ENCODE measurements at places on chromosomes 6 and 20.
A peak's percentile ranks its signal among the peaks of the same experiment; 100 is the strongest.

DNA sequence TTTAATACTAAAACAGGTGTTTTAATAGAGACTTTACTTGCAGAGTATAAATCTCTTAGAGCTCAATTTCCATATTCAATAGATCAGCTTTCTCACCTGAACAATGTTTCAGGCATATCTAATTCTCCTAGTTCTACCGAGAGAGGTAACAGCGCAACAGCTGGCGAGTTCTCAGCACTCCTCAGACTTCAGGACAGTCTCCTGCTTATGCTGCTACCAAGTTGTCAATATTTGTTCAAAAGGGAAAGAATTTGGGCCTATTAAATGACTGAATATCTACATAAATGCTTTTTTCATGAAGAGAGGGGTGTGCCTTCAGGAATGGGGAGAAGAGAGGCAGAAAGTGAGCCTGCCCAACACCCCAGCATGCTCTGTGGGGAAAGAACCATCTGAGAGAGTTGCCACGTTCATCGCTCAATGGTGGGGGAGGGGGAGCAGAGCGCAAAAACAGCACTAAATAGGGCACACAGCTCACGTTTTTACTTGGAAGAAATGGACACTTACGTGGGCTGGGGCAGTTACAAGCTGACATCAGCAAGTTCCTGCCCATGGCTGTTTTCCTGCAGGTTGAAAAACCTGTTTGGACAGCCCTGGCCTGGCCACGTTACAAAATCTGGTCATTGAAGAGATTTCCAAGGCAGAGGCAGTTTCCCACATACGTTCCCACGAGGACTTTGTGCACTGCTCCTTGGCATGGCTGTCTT, 38.0 kb downstream of the EZR start:
- H3K27ac ChIP-seq = no peak overlapping the region
- H3K36me3 ChIP-seq = peaks cover 55% of the 10 kb centered on the region
- H3K27me3 ChIP-seq = no peaks in the 10 kb centered on the region
- no peak overlapping the region for H3K4me3 ChIP-seq
- DNase-seq = no peak
- H3K4me1 ChIP-seq = peaks cover 27% of the 10 kb centered on the region

DNA sequence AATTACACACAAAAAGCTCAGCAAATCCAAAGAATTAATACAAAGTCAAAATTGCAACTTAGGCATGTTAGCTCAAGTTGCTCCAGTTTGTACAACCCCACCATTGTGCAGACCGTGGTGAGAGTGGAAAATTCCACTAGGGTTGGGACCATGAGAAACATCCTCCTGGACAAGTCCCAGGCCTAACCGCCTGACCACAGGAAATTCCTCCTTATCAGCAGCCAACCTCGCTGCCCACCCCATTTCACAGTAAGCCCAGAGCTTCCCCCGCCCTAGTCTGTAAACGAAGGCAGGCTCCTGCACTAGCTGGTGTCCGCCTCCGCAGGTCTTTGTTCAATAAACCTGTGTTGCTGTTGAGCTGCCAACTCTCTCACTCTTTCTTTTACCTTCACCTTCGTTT, 1023.3 kb downstream of the EYS start:
- H3K27ac ChIP-seq = no peak overlapping the region
- no peak overlapping the region for H3K4me3 ChIP-seq
- H3K27me3 ChIP-seq = no peaks in the 10 kb centered on the region
- no peaks in the 10 kb centered on the region for H3K36me3 ChIP-seq
- no peaks in the 10 kb centered on the region for H3K4me1 ChIP-seq

GRCh38 chr6:33678932-33679490, 32.5 kb downstream of the UQCC2 start:
- H3K4me1 ChIP-seq = peaks cover 2% of the 10 kb centered on the region
- no peak for DNase-seq
- no peaks in the 10 kb centered on the region for H3K27me3 ChIP-seq
- no peak overlapping the region for H3K4me3 ChIP-seq

GRCh38 chr6:40794586-40794985, 207.4 kb upstream of the LRFN2 start:
- no peak for DNase-seq
- peaks cover 4% of the 10 kb centered on the region for H3K4me1 ChIP-seq
- H3K27me3 ChIP-seq = no peaks in the 10 kb centered on the region

DNA sequence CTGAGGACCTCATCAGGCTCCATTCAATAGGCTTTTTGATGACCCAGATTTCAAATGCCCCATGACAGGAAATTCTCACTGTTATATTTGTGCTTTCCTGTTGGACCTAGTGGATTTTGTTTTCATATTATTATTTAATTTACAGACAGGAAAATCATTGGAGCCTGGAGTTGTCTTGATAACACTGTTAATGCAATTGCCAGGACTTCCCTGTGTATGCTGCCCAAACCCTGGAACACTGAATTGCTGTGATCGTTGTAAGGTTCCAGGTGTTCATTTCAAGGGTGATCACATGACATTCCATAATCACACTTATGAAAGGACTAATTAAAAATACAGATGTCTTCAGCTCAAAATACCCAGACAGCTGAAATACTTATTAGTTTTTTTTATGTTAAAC, 783.2 kb downstream of the DHX35 start:
- no peaks in the 10 kb centered on the region for H3K27me3 ChIP-seq
- H3K36me3 ChIP-seq = no peaks in the 10 kb centered on the region
- H3K4me3 ChIP-seq = no peak overlapping the region
- H3K27ac ChIP-seq = no peak overlapping the region

- H3K27me3 ChIP-seq = peaks cover 17% of the 10 kb centered on the region
- peak overlapping the region; percentile 51 for H3K4me3 ChIP-seq
- no peak overlapping the region for H3K27ac ChIP-seq
- peaks cover 18% of the 10 kb centered on the region for H3K4me1 ChIP-seq
Observed at GRCh38 chr20:63029358-63030121, 22.8 kb upstream of the BHLHE23 start.

- peaks cover 45% of the 10 kb centered on the region for H3K4me1 ChIP-seq
- DNase-seq = no peak
- no peaks in the 10 kb centered on the region for H3K27me3 ChIP-seq
Observed at GRCh38 chr20:32578840-32579390, 6.2 kb downstream of the NOL4L start.

DNA sequence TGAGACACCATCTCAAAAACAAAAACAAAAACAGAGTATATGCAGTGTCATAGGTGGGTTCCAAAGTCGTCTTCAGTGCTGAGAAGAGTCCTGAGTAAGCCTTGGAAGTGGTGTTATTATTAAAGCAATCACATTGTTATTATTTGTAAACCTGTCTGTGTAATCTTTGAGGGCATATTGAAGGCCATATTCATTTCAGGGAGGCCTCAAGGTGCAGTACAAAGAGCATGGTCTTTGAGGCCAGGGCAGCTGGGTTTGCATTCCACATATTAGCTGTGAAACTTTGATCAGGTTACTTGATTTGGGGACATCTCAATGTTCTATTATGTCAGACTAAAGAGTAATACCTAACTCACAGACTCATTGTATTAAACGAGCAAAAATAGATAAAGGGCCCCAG, 139.3 kb upstream of the SOX4 start:
- no peak for DNase-seq
- no peaks in the 10 kb centered on the region for H3K4me1 ChIP-seq
- no peaks in the 10 kb centered on the region for H3K27me3 ChIP-seq
- no peak overlapping the region for H3K4me3 ChIP-seq
- H3K36me3 ChIP-seq = no peaks in the 10 kb centered on the region
- no peak overlapping the region for H3K27ac ChIP-seq

DNA sequence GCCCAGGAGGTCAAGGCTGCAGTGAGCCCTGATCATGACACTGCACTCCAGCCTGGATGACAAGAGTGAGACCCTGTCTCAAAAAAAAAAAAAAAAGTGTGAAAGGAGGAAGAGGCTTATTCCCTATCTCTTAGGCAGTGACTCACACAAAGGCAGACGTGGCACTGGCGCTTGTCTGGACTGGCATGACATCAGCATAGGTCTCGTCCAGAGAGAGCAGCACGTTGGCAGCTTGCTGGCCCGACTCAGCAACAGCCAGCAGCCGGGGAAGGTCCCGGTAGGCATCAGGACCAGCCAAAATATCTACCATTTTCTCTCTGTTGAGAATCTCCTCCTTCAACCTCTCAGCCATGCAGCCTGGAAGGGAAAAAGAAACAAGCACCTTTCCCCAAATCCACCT, 14.1 kb downstream of the CDK5RAP1 start:
- no peak for DNase-seq
- no peak overlapping the region for H3K4me3 ChIP-seq
- peaks cover 3% of the 10 kb centered on the region for H3K4me1 ChIP-seq
- no peak overlapping the region for H3K27ac ChIP-seq
- H3K36me3 ChIP-seq = peaks cover 19% of the 10 kb centered on the region

DNA sequence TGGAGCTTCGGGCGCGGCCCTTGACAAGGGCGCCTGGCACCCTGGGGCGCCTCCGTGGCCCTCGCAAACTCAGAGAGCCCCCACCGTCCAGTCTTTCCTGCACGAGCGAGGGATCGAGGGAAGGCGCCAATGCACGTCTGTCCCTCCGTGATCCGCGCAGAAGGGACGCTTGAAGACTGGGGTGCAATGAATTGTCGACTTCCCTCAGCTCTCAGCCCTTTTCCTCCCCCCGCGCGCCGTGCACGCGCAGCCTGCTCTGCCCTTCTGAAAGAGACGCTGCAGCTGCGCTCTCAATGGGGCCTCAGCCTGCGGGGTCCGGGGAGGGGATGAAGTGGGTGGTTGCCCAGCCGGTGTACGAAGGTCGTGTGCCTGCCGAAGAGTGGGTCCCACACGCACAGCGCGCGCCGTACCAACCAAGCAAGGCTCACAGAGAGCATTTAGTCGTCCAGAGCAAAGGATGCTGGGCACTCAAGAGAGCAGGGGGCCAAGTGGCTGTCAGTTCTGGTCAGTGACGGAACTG, 5.5 kb upstream of the SOX4 start:
- DNase-seq = peak; percentile 33
- no peak overlapping the region for H3K27ac ChIP-seq
- H3K4me1 ChIP-seq = peaks cover 7% of the 10 kb centered on the region
- H3K27me3 ChIP-seq = peaks cover 42% of the 10 kb centered on the region
- H3K4me3 ChIP-seq = peak overlapping the region; percentile 83

DNA sequence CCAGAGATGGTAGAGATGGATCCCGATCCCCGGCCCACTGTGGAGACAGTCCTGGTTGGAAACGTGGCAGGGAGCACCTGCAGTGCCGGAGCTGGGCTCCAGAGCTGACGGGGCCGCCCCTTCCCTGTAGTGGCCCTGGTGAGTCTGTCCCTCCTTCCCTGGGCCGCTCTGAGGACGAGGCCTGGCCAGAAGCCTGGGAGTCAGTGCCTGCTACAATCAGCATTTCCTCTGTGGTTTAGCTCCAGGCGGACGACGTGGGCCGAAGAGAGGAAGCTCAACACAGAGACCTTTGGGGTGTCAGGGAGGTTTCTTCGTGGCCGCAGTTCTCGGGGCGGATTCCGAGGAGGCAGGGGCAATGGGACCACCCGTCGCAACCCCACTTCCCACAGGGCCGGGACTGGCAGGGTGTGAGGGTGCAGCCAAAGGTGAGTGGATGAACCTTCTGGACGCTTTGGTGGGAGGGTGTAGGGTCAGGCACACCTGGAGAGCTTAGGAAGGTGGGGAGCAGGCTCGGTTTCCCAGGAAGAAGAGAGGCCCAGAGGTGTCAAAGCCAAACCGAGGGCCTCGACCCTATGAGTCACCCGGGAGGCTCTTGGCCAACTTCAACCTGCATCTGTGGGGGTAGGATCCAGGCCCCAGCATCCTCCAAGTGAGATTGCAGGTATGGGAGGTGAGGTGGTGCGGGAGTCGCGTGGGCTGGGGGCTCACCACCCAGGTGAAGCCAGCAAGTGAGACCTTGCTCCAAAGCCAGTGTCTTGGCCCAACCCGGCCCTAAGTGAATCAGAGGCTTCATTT, 9.9 kb downstream of the PSMA7 start:
- no peak overlapping the region for H3K4me3 ChIP-seq
- no peak for DNase-seq
- no peaks in the 10 kb centered on the region for H3K27me3 ChIP-seq
- no peak overlapping the region for H3K27ac ChIP-seq
- H3K36me3 ChIP-seq = peaks cover 46% of the 10 kb centered on the region

GRCh38 chr6:22896696-22897095, 327.3 kb downstream of the HDGFL1 start:
- DNase-seq = no peak
- no peaks in the 10 kb centered on the region for H3K27me3 ChIP-seq
- H3K4me1 ChIP-seq = no peaks in the 10 kb centered on the region
- H3K4me3 ChIP-seq = no peak overlapping the region

GRCh38 chr6:107668743-107669474, 155.2 kb downstream of the SCML4 start:
- no peak overlapping the region for H3K4me3 ChIP-seq
- peak; percentile 59 for DNase-seq
- H3K27ac ChIP-seq = peak overlapping the region; percentile 65

DNA sequence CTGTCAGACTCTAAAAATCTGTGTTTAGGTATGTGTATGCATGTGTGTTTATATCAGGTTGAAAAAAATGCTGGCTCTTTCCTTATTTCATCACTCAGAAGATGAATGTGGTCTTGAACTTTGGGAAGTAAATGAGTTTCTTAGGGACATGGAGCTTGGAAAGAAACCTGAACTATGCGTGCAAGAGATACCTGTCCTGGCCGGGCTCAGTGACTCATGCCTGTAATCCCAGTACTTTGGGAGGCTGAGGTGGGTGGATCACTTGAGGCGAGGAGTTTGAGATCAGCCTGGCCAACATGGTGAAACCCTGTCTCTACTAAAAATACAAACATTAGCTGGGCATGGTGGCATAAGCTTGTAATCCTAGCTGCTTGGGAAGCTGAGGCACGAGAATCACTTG, 4.4 kb upstream of the GLP1R start:
- peaks cover 50% of the 10 kb centered on the region for H3K27me3 ChIP-seq
- no peaks in the 10 kb centered on the region for H3K36me3 ChIP-seq
- H3K4me1 ChIP-seq = peaks cover 14% of the 10 kb centered on the region
- no peak overlapping the region for H3K27ac ChIP-seq

GRCh38 chr20:50136822-50137599, 16.5 kb downstream of the PEDS1 start:
- peaks cover 5% of the 10 kb centered on the region for H3K36me3 ChIP-seq
- peaks cover 17% of the 10 kb centered on the region for H3K4me1 ChIP-seq
- no peak overlapping the region for H3K4me3 ChIP-seq
- no peak for DNase-seq
- peak overlapping the region; percentile 16 for H3K27ac ChIP-seq
- no peaks in the 10 kb centered on the region for H3K27me3 ChIP-seq

- no peak overlapping the region for H3K4me3 ChIP-seq
- peaks cover 2% of the 10 kb centered on the region for H3K36me3 ChIP-seq
- H3K4me1 ChIP-seq = peaks cover 6% of the 10 kb centered on the region
- no peaks in the 10 kb centered on the region for H3K27me3 ChIP-seq
- no peak for DNase-seq
Observed at GRCh38 chr6:5855787-5856470, 150.8 kb downstream of the NRN1 start.

DNA sequence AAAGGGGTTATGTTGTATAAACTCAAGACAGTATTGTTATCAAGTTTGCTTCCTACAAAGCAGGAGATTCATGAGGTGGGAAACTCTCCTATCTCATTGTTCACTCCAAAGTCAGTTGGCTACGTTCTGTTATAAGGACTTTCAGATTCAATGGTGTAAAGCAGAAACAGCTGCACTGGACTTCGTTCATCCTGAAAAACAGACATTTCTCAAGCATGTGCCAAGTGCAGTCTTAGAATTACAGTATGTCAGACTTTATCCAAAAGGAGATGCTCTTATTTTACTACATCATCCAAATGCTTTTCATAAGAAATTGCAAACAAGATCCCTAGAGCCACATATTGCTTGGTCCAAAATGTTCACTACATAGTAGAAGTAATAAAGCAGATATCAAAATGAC, 14.9 kb downstream of the COL21A1 start:
- no peak overlapping the region for H3K27ac ChIP-seq
- no peak overlapping the region for H3K4me3 ChIP-seq
- no peaks in the 10 kb centered on the region for H3K4me1 ChIP-seq
- no peak for DNase-seq
- H3K27me3 ChIP-seq = no peaks in the 10 kb centered on the region
- H3K36me3 ChIP-seq = no peaks in the 10 kb centered on the region

GRCh38 chr20:25309395-25310267, 61.7 kb downstream of the PYGB start:
- H3K27me3 ChIP-seq = no peaks in the 10 kb centered on the region
- peak overlapping the region; percentile 57 for H3K27ac ChIP-seq
- peaks cover 26% of the 10 kb centered on the region for H3K4me1 ChIP-seq
- H3K36me3 ChIP-seq = peaks cover 10% of the 10 kb centered on the region
- no peak overlapping the region for H3K4me3 ChIP-seq
